WERI-Rb-1 (cell line): ENCODE measurements at places on chromosomes 3 and 15.

DNA sequence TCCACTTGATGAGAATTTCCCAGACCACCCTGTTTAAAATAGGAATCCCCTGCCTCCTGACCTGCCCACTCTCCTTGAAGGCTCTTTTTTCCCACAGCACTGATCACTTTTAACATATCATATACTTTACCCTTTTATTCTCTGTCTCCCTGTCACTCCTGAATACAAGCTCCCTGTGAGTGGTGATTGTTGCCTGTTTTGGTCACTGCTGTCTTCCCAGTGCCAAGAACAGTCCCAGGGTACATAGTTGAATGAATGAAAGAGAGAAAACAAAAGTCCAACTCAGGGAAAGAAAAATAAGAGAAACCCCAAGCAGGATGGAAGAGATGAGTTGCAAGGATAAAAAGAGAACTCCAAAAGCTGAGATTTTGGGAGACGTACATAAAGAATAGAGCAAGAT lies 500.3 kb upstream of the LMCD1 start:
- DNase-seq, result no peak

- DNase-seq, result no peak
These were observed 78.3 kb upstream of the C15orf39 start for GRCh38 chr15:75123395-75123794.

- no peak for DNase-seq
These were observed 129.6 kb downstream of the SEMA6D start for GRCh38 chr15:47846876-47847275.

- no peak for DNase-seq
These were observed 192.3 kb downstream of the THRB start for GRCh38 chr3:24302396-24302795.
